ENCODE measurements at places on chromosomes 13 and 19.

GRCh38 chr19:32350987-32351348, 5.6 kb downstream of the ZNF507 start:
- DNase-seq = no peak

DNA sequence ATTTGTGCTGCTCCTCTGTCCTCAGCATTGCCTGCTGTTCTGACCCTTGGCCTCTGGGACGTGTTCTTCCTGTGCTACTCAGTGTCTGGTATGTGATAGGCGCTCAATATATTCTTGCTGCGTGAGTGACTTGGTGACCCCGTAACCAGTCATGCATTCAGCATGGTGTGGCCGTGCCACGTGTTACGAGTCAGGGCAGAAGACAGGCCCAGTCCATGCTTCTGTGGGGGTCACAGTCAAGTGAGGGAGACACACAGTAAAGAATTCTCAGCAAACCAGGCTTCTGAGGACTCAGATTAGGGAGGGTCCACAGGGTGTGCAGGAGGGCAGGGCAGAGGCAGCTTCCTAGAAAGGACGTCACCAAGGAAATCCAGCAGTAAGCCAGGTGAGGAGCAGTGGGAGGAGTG, 7.9 kb downstream of the PPP1R37 start:
- DNase-seq = no peak

DNA sequence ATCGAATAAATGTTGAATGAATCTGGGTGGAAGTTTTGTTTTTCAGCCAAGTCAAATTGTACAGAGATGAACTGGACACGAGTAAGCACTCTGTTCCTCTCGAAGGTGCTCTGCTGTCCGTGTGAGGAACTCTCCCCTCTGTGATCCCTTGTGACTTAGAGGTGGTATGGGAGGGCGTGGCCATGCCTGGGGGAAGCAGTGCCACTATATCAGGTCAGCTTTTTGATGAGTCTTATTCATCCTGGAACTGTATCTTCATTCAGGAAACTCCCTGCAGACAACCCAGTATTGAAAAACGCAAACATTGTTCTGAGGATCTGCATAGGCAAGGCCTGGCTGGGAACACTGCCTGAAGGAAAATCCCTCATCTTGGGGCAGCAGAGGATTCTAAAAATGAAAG, 45.7 kb upstream of the FLT1 start:
- no peak for DNase-seq

DNA sequence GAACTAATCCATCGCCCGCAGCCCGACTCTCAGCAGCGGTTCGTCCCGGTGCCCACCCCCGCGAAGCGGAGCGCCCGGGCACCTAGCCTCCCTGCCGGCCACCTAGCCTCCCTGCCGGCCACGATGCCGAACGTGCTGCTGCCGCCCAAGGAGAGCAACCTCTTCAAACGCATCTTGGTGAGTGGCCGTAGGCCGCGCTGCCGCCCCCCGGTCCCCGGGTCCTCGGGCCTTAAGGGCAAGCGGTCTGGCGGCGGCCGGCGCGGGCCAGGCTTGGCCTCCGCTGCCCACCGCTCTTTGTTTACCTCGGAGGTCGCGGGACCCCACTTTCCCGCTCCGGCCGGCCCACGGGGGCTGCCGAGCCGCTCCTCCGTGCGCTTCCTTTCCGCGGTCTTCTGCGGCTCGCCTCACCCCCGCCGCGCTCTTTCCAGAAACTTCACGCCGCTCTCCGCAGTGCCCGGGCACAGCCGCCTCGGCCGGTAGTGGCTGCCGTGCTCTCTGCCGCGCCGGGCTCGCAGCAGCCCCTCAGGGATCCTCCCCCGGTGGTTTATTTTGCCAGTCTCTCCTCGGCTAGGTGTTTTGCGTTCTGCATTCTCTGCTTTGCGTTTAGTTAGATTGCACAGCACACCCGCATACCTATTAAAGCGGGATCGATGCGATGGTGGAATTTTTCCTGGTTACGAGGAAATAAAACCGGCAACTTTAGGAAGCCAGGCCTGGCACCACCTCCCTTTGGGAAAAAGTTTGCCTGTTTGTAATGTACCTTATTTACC, 524 bp downstream of the NAA16 start:
- DNase-seq = peak; percentile 57

DNA sequence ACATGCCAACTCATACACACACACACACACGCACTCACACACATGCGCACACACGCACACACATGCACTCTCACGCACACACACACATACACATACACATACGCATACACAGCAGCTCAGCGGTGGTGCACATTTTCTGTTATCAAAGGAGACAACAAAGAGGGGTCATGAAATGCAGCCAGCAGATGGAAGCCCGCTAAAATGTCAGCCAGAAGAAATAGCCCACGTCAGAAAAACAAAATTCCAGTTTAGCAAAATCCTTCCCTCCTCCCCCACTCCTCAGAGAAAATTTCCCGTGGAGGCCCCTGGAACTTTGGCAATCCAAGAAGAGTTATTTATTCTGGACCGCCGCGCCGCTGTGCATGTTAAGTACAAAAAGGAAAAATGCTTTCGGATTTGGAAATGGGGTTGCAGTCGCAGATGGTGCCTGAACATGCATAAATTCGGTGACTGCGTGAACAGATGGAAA, 114.6 kb upstream of the VSTM2B start:
- no peak for DNase-seq

DNA sequence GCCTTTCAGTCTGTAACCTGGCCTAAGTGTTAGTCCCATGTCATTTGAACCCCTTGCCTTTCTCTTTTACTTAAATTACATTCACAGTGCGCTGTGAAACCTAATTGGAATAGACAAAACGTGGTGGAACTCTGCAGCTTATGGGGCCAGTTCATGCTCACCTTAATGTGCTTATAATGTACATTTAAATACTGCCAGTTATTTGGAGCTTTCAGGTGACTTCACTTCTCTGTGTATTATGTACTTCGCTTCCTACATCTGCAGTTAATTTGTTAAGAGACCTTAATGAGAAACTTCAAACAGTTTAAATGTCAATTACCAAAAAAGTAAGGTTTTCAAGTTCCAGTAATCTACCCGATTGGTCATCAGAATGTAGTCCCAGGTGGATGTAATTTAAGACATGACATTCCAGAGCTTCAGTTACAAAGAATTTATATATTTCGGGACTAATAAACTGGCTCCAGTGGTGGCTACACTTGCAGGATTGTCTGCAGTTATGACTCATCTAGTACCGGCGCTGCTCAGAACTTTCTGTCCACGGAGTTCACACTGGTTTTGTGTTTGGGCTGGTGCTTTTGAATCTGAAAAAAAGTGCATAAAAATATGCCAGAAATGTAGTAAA, 125.3 kb downstream of the TM9SF2 start:
- no peak for DNase-seq

DNA sequence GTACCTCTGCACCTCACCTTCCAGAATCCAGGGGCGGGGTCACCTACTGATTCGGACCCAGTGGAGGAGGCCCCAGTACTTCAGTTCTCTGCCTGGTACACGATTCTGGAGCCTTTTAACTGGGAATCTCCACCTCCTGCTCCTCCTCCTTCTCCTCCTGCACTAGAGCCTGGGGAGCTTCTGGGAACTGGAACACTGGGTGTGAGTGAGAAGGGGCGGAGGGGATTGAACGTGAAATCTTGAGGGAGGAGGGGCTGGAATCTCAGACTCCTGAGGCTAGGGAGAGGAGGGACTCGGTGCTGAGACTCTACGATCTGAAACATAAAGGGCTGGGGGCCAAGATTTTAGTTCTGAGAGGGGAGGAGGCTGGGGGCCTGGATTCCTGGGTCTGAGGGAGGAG, at the start of gene KLK8:
Gene KLK8, minus strand, starts transcription at position 90 of the 400 bp plus-strand sequence. CDS start 437 bp downstream, outside the sequence.
- DNase-seq = no peak

GRCh38 chr13:50339271-50339670, 324.0 kb downstream of the KCNRG start:
- no peak for DNase-seq

DNA sequence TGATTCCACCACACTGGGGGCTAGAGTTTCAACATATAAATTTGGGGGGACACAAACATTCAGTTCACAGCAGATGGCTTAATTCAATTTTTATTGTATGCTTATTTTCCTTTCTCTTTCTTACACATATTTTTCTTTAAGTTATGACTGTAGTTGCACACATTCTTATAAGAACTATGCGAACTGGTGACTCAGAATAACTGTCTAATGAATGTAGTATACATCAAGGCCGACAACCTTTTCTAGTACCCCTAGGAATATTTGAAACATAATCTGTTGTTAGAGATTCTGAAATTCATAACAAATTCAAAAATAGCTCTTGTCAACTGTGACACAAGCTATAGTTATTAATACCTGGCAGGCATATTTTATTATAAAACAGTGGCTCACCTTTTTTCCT, 695.6 kb downstream of the PCDH9 start:
- DNase-seq = no peak

DNA sequence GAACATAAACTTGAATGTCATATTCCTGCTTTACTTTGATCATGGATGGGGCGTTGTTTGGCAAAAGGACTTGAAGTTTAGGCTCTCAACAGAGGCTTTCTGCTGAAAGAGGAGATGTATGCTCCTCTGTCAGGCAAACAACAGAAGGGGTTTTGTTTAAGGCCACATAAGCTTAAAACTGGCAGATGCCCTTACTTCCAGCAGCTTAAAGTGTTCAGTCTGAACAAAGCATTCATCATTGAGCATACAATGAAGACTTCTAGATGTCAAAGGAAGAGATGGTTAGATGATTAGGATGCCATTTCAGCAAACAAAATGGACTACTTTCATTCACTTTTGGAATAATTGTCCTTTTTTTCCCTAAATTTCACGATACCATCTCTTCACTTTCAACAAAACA, 484.5 kb downstream of the SLITRK6 start:
- DNase-seq = no peak
